ENCODE measurements at places on chromosomes 3 and 15. TPM values are rescaled to one million over a fixed set of nuclear protein-coding genes. Genes with fewer than 3 reads are reported as not detected.
A peak's percentile ranks its signal among the peaks of the same experiment; 100 is the strongest.

GRCh38 chr15:51390966-51391422 is 49.5 kb downstream of the GLDN start:
- H3K27me3 ChIP-seq, result peaks cover 2% of the 10 kb centered on the region
- no peaks in the 10 kb centered on the region for H3K4me1 ChIP-seq
- H3K36me3 ChIP-seq, result no peaks in the 10 kb centered on the region
- DNase-seq, result no peak

- H3K27ac ChIP-seq, result no peak overlapping the region
- H3K4me1 ChIP-seq, result peaks cover 11% of the 10 kb centered on the region
- H3K4me3 ChIP-seq, result no peak overlapping the region
- no peaks in the 10 kb centered on the region for H3K27me3 ChIP-seq
- no peak for DNase-seq
- H3K36me3 ChIP-seq, result peaks cover 75% of the 10 kb centered on the region
Observed at GRCh38 chr3:52463416-52463815, 8.0 kb downstream of the NISCH start.

DNA sequence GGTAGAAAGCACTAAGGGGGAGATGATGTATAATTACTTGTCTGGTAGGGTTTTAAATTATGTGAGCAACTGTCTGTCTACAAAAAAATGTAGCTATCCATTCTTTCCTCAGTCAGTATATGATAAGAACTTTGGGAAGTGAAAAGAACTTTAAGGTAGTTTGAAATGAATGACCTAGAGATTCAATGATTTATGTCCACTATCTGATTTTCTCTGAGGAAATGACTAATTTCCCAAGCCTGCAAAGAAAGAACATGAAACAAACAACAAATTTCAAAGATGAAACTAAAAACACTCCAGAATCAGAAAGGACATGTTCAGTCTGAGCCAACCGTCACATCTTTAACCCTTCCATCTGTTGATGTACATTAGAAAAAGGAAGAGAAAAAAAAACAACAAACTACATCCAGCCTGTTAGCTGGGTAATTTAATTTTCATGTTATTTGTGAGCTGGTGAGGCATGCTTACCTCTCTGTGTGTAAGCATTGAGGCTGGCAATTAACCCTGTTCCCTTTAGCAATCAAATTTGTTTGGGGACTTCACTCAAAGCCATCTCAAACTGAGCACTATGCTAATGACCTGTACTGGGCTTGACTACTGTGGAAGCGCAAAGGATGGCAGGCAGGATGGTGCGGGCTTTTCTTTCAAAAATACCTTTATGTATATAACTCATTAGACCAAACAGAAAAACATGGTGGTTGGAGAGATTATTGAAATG is 220.1 kb downstream of the TUSC7 start:
- no peaks in the 10 kb centered on the region for H3K36me3 ChIP-seq
- H3K27me3 ChIP-seq, result no peaks in the 10 kb centered on the region
- H3K4me1 ChIP-seq, result no peaks in the 10 kb centered on the region
- H3K4me3 ChIP-seq, result no peak overlapping the region
- no peak overlapping the region for H3K27ac ChIP-seq
- DNase-seq, result no peak

DNA sequence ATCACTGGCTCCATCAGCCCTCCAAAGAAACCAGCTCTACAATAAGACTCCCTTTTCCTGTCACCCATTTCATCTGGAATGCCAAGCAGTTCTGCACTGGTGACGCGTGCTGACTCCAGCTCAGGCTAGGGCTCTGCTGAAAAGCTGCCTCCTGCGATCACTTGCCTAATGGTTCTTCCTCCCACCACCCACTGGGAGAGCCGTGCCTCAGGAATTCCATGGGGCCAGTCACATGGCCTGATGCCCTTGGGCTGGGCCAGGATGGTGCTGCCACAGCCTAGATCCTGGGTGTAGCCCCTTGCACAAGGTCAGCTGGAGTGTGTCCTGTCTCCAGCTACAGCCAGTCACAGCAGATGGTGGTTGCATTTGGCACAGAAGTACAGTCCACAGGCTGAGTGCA is 98.9 kb downstream of the DNAJB8 start:
- DNase-seq, result no peak
- H3K27me3 ChIP-seq, result no peaks in the 10 kb centered on the region
- no peaks in the 10 kb centered on the region for H3K36me3 ChIP-seq
- H3K4me1 ChIP-seq, result peaks cover 55% of the 10 kb centered on the region

DNA sequence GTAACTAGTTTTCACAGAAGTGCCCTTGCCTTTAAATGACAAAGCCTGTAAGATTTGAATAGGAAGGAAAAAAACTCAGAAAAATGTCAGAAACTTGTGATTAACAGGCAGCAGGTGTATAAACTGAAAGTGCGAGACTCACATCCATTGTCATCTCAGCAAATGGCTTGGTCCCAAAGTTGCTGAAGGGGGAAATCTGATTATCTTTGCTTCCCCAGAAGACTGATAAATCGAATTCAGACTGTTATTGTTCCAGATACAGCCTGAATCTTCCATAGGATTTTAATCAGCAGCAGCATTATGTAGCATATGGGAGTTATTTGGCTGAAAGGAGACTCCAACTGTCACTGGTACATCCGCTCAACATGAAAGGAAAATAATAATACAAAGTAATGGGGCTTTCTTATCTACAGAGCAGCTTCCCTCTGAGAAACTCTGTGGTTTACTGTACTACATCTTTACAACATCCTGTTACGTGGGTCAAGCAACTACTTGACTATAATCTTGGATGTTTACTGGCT is 550.4 kb upstream of the CCDC54 start:
- peak overlapping the region; percentile 6 for H3K27ac ChIP-seq
- no peaks in the 10 kb centered on the region for H3K4me1 ChIP-seq
- no peak overlapping the region for H3K4me3 ChIP-seq
- no peaks in the 10 kb centered on the region for H3K36me3 ChIP-seq

DNA sequence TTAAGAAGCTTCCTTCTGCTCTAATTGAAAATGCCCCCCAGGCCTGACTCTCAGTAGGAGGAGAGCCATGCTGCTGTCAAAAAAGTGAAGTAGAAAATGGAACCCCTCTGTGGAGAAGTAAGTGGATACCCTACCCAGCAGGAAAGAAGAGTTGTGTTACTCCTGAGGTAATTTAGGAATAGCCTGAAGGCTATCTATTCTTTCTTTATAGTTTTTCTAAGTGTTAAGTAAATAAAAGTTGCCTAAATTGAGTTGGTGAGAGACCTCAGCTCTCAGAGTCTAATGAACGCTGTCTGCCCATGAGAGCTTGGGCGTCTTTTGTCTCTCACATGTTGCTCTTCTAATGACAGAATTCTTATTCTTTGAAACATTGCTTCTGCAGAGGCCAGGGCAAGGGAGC is 116.2 kb downstream of the NSUN3 start:
- DNase-seq, result no peak
- no peaks in the 10 kb centered on the region for H3K27me3 ChIP-seq
- H3K4me1 ChIP-seq, result no peaks in the 10 kb centered on the region
- no peak overlapping the region for H3K27ac ChIP-seq

GRCh38 chr3:94544131-94544789 is 481.4 kb downstream of the NSUN3 start:
- H3K36me3 ChIP-seq, result no peaks in the 10 kb centered on the region
- no peaks in the 10 kb centered on the region for H3K27me3 ChIP-seq
- H3K27ac ChIP-seq, result no peak overlapping the region
- no peak for DNase-seq
- H3K4me1 ChIP-seq, result no peaks in the 10 kb centered on the region

- no peak overlapping the region for H3K4me3 ChIP-seq
- peaks cover 14% of the 10 kb centered on the region for H3K4me1 ChIP-seq
- no peak for DNase-seq
- no peaks in the 10 kb centered on the region for H3K27me3 ChIP-seq
- no peak overlapping the region for H3K27ac ChIP-seq
Observed at GRCh38 chr3:5058471-5058951, 63.6 kb upstream of the ARL8B start.

DNA sequence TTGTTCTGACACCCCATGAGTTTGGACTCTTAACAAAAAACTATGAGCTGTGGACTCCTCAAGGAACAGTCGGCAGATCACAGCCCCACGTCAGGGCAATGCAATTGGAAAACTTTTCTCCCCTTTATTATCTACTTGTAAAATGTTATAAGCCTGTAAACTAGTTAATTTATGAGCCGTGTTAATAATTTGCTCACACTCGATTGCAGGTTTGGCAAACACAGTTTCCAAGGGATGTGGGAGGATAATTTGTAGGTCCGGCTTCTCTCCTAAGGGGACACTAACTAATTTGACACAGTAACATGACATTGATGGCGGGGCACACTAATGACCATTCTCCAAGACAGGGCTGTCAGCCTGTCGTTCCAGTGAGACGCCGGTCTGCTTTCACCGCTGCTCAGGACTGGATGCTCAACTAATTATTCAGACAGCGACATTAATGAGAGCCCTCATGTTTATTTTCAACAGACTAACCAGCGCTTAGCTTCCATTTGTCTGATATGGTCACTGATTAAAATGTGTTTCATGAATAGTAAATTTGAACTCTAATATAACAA is 222.1 kb downstream of the FOXP1 start:
- H3K4me1 ChIP-seq, result no peaks in the 10 kb centered on the region
- no peak for DNase-seq
- no peak overlapping the region for H3K27ac ChIP-seq
- H3K4me3 ChIP-seq, result no peak overlapping the region

GRCh38 chr3:64575211-64575844 is 112.5 kb downstream of the ADAMTS9 start:
- no peaks in the 10 kb centered on the region for H3K27me3 ChIP-seq
- no peak for DNase-seq
- H3K36me3 ChIP-seq, result peaks cover 4% of the 10 kb centered on the region
- no peak overlapping the region for H3K27ac ChIP-seq

GRCh38 chr3:127085576-127085975 is 102.7 kb downstream of the PLXNA1 start:
- no peaks in the 10 kb centered on the region for H3K27me3 ChIP-seq
- no peak overlapping the region for H3K4me3 ChIP-seq
- H3K27ac ChIP-seq, result no peak overlapping the region

DNA sequence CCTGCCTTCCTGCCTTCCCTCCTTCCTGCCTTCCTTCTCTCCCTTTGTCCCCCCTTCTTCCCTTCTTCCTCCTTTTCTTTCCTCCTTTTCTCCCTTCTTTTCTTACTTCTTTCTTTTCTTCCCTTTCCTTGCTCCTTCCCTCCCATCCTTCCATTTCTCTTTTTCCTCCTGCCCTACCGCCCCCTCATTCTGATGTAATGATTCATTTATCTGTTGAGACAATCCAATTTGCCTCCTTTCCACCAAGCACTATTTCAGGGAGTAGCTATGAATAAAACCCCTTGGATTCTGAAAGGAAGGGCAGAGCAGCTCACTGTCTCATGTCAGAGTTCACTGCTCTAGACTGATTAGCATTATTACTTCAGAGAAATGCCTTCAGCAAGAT is 462.6 kb downstream of the PDCD6IP start:
- H3K4me1 ChIP-seq, result no peaks in the 10 kb centered on the region
- DNase-seq, result no peak
- H3K27me3 ChIP-seq, result no peaks in the 10 kb centered on the region
- no peaks in the 10 kb centered on the region for H3K36me3 ChIP-seq
- H3K4me3 ChIP-seq, result no peak overlapping the region
- no peak overlapping the region for H3K27ac ChIP-seq

GRCh38 chr3:31661993-31662670 is 129.4 kb downstream of the STT3B start:
- DNase-seq, result no peak
- no peak overlapping the region for H3K4me3 ChIP-seq
- no peaks in the 10 kb centered on the region for H3K27me3 ChIP-seq

DNA sequence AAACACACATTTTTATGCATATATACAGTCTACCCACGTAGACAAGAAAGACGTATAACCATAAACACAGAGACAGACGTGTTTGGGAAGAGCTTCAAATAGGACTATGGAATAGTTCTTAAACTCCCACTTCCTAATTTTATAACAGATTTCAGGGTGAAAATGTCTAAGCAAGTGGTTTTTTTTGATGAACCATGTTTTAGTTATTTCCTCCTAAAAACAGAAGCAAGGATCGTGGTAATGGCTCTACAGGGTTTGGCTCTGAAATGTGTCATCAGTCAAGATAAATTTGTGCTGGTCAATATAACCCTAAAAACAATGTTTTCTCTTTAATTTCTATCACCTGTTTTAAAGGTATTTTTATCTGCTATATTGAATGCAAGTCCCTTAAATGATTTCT is 58.2 kb downstream of the FMN1 start:
- H3K36me3 ChIP-seq, result no peaks in the 10 kb centered on the region
- no peak overlapping the region for H3K4me3 ChIP-seq
- H3K4me1 ChIP-seq, result peaks cover 42% of the 10 kb centered on the region

GRCh38 chr15:76973362-76973743 is 21.6 kb upstream of the PSTPIP1 start:
- H3K4me1 ChIP-seq, result peaks cover 14% of the 10 kb centered on the region
- H3K27me3 ChIP-seq, result no peaks in the 10 kb centered on the region
- no peaks in the 10 kb centered on the region for H3K36me3 ChIP-seq
- H3K4me3 ChIP-seq, result no peak overlapping the region
- no peak overlapping the region for H3K27ac ChIP-seq
- no peak for DNase-seq

GRCh38 chr15:69729167-69729748 is 276.6 kb downstream of the RPLP1 start:
- H3K4me1 ChIP-seq, result no peaks in the 10 kb centered on the region
- no peak for DNase-seq
- no peaks in the 10 kb centered on the region for H3K36me3 ChIP-seq
- H3K27me3 ChIP-seq, result no peaks in the 10 kb centered on the region

GRCh38 chr3:49352281-49352680 is 5.9 kb downstream of the GPX1 start:
- no peak overlapping the region for H3K4me3 ChIP-seq
- no peak for DNase-seq
- H3K4me1 ChIP-seq, result peaks cover 7% of the 10 kb centered on the region
- H3K27ac ChIP-seq, result peak overlapping the region; percentile 50
- H3K36me3 ChIP-seq, result peaks cover 4% of the 10 kb centered on the region
- no peaks in the 10 kb centered on the region for H3K27me3 ChIP-seq

- no peaks in the 10 kb centered on the region for H3K27me3 ChIP-seq
- no peak for DNase-seq
- H3K4me1 ChIP-seq, result no peaks in the 10 kb centered on the region
- H3K4me3 ChIP-seq, result no peak overlapping the region
- H3K27ac ChIP-seq, result no peak overlapping the region
Observed at GRCh38 chr3:112735926-112736325, 95.0 kb upstream of the CCDC80 start.

GRCh38 chr15:60128710-60129109 is 124.6 kb downstream of the FOXB1 start:
- DNase-seq, result no peak
- no peaks in the 10 kb centered on the region for H3K4me1 ChIP-seq
- no peaks in the 10 kb centered on the region for H3K36me3 ChIP-seq
- H3K4me3 ChIP-seq, result no peak overlapping the region
- no peak overlapping the region for H3K27ac ChIP-seq
- no peaks in the 10 kb centered on the region for H3K27me3 ChIP-seq

- H3K4me1 ChIP-seq, result peaks cover 42% of the 10 kb centered on the region
- peak overlapping the region; percentile 88 for H3K27ac ChIP-seq
- H3K4me3 ChIP-seq, result no peak overlapping the region
- no peaks in the 10 kb centered on the region for H3K27me3 ChIP-seq
- no peak for DNase-seq
Observed at GRCh38 chr15:66498501-66499386, 1.2 kb upstream of the SNAPC5 start.

GP5 gene
- total RNA-seq, result not detected

CYP1A2 gene
- total RNA-seq, result not detected

ALDH1A2 gene
- 2.5 TPM for total RNA-seq

C3orf33 gene
- total RNA-seq, result 4.4 TPM

PLCH1 gene
- total RNA-seq, result 1.1 TPM

LSG1 gene
- total RNA-seq, result 24.8 TPM

DUOXA1 gene
- total RNA-seq, result 0.56 TPM

TM4SF4 gene
- not detected for total RNA-seq

ATP13A4 gene
- 0.10 TPM for total RNA-seq

ATP13A5 gene
- total RNA-seq, result not detected

GOLGA8S gene
- 0.04 TPM for total RNA-seq

GOLGA6L7 gene
- not detected for total RNA-seq

SACM1L gene
- total RNA-seq, result 13.8 TPM
